AG10803 (cell line): ENCODE measurements at places on chromosomes 13 and 19.
A peak's percentile ranks its signal among the peaks of the same experiment; 100 is the strongest.

- no peak for DNase-seq
These were observed 166.5 kb downstream of the COG6 start for GRCh38 chr13:39821977-39822376.

- DNase-seq, result no peak
These were observed 4.8 kb upstream of the ECH1 start for GRCh38 chr19:38836159-38836982.

GRCh38 chr13:24196593-24197197, 36.2 kb downstream of the SPATA13 start:
- DNase-seq, result no peak

DNA sequence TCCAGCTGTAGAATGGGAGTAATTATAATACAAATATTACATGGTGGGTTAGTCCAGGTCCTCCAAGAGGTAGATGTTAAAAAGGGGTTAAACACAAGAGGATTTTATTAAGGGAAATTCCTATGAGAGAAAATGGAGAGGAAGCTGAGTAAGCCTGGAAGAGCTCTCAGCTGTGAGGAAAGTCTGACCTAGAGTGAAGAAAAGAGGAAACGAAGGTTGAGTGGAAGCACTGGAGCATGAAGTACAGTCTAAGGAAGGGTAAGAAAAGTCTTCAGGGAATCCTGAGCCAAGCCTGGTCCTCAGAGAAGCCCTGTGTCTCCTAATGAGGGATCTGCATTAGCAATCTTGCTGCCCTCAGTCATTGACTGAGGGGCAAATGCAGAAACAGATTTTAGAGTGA, 506.2 kb downstream of the GPC5 start:
- no peak for DNase-seq

GRCh38 chr13:113939129-113939943, 34.5 kb downstream of the C13orf46 start:
- DNase-seq, result no peak

GRCh38 chr19:4502282-4503131, 15.8 kb downstream of the PLIN4 start:
- DNase-seq, result no peak

GRCh38 chr13:20442375-20442774, 83.3 kb downstream of the CRYL1 start:
- DNase-seq, result no peak

DNA sequence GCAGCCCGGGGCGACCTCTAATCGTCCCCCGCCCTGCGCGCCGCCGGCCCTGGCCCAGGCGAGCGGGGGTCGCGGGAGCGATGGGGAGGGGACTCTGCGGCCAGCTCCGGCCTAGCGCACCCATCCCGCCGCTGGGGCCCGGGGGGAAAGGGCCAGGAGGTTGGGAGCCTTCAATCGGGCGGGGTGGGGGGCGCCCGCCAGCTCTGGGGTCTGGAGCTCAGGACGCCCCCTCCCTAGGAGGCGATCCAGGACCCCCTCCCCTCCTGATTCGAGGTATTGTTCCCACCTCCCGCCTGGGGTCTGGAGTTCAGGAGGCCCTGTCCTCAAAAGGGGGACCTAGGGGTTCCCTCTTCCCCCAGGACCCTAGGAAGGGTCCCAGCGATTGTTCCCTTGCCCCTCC, 430 bp downstream of the ZNF358 start:
- no peak for DNase-seq

GRCh38 chr19:51783372-51783771, 11.6 kb upstream of the FPR3 start:
- DNase-seq, result peak; percentile 28

DNA sequence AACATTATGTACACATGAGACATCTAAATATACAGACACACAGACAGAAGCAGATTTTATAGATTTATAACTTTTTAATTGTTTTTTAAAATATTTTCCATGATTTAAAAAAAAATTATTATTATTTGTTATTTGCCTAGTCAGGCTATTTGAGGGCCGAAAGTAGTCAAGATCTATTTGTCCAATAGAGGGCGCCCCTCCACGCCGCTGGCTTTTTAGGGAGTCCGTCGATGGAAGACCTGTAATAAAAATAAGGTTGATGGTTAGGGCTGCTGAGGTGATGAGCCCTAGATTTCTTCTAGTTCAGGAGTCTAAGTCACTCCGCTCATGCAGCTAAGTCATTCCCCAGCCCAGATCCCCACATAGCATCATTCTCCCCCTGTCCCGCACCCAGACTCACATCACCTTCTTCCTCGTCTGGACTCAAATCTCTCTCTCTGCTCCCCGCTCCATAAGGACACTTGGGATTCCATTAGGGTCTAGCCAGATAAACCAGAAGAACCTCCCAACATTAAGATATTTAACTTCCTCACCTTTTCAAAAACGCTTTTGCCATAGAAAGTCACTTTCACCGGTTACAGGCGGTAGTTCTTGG, 33.9 kb upstream of the CEACAM21 start:
- peak; percentile 5 for DNase-seq

- DNase-seq, result no peak
These were observed 1721.8 kb upstream of the SPRY2 start for GRCh38 chr13:82062772-82063171.

GRCh38 chr19:32649751-32650150, 25.2 kb downstream of the ANKRD27 start:
- DNase-seq, result no peak

- DNase-seq, result no peak
These were observed 38.3 kb downstream of the TMED1 start for GRCh38 chr19:10797541-10798256.

GRCh38 chr13:79447741-79448140, 33.2 kb upstream of the NDFIP2 start:
- DNase-seq, result no peak
